Left colon (tissue), 2 donors: ENCODE measurements at places on chromosomes 5 and 9. TPM values are rescaled to one million over a fixed set of nuclear protein-coding genes. Genes with fewer than 3 reads are reported as not detected.

DNA sequence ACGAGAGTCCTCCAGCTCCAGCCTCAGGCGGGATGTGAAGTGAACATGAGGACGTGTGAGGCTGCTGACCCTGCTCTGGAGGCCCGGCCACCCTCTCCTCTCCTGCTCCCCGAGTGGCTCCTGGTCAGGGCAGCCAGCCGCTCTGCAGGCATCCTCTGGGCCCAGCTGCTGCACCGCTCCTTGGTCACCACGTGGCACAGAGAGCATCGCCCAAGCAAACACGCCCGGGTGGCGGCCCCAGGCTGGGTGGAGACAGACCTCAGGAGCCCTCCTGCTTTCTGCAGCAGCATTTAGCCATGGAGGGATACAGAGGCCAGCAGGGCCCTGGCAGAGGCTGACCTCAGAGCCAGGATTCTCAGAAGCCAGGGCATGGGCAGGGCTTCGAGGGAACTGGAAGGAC is 69.7 kb upstream of the SARDH start:
- no peak for DNase-seq

DNA sequence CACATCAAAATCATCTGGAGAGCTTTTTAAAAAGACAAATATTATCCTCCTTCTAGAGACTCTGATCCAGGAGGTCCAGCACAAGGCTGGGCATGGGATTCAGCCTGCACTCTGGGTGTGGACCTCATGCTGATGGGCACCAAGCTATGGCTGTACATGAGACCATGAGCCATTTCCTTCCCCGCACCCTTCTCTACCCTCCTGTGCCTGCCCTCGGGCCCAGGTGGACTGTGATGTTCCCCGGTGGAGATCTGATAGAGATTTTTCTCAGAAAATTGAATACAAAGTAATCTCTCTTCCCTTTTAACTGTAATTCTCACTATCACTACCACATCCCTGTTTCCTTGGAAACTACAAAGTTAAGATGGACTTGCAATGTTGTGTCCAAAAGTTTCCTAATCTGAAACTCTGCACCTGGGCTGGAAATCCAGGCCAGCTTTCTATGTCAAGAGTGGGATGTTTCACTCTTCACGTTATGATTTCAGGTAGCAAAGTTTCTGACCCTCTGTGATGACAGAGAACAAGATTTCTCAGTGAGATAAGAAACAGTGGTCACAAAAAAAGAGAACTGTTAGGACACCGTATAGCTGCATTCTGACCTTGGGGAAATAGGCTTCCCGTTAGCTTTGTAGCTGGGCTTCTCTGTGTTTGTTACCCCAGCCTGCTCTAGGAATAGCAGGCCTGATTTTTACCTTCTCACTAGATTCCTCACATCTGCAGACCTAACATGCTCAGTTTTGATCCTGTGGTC is 11.5 kb downstream of the SFXN1 start:
- DNase-seq, result no peak

DNA sequence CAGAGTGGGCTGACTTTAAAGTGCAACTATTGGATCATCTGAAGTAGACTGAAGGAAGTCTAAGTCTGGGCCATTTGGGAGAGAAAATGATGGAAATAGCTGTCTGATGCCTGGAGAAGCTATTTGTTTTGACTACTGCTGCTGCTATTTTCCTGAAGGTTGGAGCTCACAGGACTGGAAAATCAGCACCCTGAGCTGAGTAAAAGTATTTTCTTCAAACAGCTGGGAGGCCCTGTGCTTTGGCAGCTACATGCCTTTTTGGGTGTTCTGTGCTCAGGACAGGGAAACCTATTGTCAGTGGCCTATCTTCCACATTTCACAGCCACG is 302.6 kb downstream of the ENC1 start:
- DNase-seq, result no peak

PCDHGB2 gene
- 1.7 TPM for total RNA-seq

SYK gene
- total RNA-seq, result 59.7 TPM

- no peak for DNase-seq
Measured at GRCh38 chr5:115857626-115858349, 16.1 kb downstream of the AP3S1 start.

GRCh38 chr5:129135633-129136032 is 41.1 kb downstream of the ISOC1 start:
- DNase-seq, result peak; percentile 5

ANKRD31 gene
- not detected for total RNA-seq

GRCh38 chr5:94613583-94613982 is 4.8 kb downstream of the KIAA0825 start:
- no peak for DNase-seq

BTNL8 gene
- total RNA-seq, result 33.0 TPM

- DNase-seq, result peak; percentile 26
Measured at GRCh38 chr9:82606492-82607382, 456.2 kb downstream of the RASEF start.

POU5F2 gene
- total RNA-seq, result 1.1 TPM

DNA sequence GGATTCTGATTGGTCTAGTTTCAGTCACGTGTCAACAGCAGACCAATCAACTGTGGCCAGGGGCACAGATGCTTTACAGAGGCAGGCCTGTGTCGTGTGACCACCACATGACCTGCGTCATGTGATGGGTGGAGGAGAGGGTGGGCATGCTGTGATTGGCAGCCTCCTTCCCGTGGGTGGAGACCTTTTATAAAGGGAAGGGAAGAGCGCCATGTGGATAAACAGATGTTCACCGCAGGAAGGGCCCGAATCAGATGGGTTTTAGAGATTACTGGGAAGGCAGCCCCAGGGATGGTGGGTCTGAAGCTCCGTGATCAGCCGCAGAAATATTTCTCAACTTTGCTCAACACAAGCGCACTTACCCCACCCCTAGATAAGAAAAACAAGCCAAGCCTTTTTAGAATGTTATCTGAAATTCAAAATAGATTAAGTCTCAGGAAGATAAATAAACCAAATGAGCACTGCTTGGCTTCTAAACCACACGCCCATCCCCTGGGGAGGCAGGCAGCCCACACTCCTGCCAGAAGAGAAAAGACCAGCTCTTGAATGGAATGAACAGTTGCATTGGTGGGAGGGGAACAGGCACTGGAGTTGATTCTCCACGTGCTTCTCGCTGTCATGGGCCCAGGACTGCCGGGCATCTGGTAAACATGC is 43.6 kb downstream of the ROPN1L start:
- DNase-seq, result no peak

DNA sequence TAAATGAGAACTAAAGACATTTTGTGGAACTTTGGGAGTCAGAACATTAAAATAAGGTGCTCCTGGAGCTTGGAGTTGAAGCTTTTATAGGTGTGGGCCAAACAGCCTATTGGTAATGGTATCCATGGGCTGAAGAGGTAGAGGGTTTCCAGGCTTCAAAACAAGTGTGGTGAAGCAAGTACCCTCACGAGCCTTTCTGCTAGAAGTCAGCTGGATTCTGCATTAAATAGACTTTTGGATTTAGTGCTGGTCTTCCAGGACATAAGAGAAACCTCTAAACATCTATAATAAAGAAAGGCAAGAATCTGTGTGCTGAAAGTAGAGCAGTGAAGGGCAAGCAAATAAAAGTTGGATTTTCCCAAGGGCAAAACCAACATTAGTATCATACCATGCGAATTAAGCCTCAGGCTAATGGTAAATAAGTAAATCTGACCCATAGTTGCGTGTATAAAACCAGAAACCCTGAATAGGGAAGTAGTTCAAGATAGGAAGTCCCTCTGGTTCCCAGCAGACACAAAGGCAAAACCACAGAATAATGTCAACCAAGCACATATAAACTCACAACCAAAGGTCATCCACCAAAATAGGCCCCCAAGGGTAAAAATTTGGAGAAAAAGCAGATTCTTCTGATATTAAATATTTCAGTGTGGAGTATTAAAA is 306.3 kb downstream of the TLE4 start:
- DNase-seq, result no peak

PTPN3 gene
- total RNA-seq, result 29.4 TPM

DNA sequence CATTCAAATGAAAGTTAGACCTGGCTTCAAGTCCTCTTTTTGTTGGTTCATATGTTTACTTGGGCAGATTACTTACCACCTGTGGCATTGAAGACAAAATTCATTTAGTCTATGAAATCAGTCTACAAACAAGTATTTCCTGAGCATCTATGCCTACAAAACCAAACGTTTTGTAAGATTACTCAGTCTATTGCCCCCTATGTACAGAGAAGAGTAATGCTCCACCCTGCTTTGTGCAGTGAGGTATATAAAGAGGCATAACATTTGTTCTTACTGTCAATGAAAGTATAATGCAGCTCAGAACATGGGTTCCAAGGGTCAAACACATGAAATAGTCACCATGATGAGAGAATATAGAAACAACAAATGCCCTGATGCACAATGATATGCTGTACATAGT is 580.7 kb downstream of the KIF4B start:
- no peak for DNase-seq

GRCh38 chr9:112535301-112535700 is 48.7 kb downstream of the KIAA1958 start:
- DNase-seq, result no peak

- no peak for DNase-seq
Measured at GRCh38 chr9:127682351-127683136, 24.2 kb upstream of the CFAP157 start.

SLC34A1 gene
- not detected for total RNA-seq

DNA sequence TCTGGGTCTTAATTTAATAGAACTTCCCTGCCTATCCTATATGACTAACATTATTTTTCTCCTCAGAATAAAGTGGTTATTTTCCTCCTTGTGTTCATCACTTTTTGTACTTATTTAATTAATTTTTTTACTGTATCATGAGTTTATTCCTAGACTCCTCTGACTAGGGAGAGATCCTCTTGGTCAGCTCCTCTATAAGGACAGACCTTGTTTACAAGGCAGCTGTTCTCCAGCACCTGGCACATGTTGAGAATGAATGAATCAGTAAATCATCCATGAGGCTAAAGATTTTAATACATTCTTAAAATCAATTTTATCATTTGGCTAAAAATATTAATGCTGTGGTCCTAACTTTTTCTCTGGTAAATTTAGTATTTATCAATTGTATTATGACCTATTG is 139.8 kb downstream of the NUDT12 start:
- no peak for DNase-seq

HRH2 gene
- 0.34 TPM for total RNA-seq

- DNase-seq, result no peak
Measured at GRCh38 chr5:61267116-61267515, 64.9 kb upstream of the ZSWIM6 start.

GRCh38 chr9:69279084-69279731 is 45.8 kb upstream of the ENTREP1 start:
- no peak for DNase-seq

TAF11L10 gene
- total RNA-seq, result not detected

DNA sequence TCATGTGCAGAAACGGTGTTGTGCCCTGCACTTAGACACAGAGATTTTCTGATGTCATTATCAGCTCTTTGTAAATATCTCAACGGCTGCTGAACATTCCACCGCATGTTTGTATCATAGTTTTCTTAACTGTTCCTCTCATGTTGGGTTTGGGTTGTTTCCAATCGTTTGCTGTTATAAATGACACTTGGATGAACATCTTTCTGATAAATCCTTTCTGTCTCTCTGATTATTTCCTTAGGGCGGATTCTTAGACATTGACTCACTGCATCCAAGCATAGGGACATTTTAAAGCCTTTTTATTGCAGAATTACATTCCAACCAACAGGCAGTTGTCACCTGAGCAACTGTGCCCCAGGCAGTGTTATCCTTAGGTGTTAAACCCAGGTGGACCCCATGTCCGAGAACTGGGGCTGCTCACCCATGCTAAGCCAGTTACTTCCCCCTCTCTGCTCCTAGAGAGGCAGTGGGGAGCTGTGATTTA is 28.5 kb downstream of the COL5A1 start:
- no peak for DNase-seq

GRCh38 chr9:36051317-36051716 is 14.6 kb downstream of the RECK start:
- DNase-seq, result no peak

DNA sequence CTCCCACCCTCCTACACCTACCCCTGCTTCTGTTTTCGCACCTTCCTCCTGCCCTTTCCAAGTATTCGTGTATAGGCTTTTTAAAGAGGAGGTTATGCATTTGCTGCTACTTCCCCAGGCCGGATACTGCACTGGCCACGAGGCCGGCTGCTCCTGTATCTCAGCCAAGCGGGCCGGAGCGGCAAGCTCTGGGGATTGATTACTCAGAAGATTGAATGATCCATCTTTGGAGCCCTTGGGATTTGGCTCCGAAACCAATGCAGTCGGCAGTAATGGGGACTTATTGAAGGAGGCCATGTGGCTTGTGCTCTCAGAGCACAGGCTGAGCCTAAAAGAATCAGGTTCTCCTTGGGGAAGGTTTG is 405.3 kb downstream of the TLE4 start:
- no peak for DNase-seq

CNTNAP3B gene
- 4.4 TPM for total RNA-seq

DNA sequence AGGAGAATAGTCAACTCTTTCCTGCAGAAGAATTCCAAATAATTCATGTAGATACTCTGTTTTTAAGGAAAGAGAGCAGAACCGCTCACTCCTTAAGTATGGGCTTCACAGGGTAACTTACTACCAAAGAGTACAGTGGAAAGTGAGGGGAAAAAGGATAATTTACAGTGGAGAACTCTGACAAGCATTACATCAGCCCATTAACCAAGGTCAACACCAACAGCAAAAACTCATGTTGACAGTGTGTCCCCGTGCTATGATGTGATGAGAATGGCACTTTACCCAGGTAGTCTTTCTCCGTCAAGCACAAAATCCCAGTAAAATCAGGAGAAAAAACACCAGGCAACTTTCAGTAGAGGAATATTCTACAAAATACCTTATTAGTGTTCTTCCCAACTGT is 104.3 kb downstream of the ADCY2 start:
- DNase-seq, result no peak

GRXCR2 gene
- not detected for total RNA-seq

DNA sequence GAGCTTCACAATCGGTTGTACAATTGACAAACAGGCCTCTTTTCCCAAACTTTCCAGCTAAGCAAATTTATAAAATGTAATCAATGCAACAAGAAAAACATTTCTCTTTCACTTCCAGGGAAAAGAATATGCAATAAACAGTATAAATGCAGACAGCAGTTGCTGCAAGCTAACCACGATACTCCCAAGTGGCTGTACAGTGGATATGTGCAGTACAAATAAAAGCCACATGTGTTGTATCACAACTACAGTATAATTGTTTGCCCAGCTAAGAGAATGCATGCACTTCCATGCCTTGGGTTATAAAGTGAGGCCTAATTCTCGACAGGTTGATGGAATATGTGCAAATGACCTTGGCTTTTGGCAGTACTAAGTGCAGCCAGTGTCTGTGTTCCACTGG is 16.7 kb upstream of the PDCL start:
- no peak for DNase-seq

C1QTNF3 gene
- total RNA-seq, result 5.6 TPM

DNA sequence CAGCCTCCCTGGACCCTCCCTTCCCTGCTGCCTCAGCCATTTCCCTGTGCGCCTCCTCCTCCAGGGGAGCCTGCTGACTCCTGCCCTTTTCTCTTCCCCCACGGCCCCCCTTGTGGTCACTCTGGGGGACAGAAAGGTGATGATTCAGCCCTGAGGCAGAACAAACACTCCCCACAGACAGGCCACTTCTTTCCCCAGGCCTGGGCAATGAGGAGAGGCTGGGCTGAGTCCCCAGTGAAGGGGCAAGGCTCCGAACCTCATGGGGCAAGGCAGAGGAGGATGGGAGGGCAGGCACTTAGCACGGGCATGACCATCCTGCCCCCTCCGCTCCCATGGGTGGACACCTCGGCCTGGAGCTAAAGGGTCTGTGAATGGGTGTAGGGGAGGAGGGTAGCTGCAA is 21.0 kb downstream of the CSF1R start:
- peak; percentile 48 for DNase-seq
